ENCODE measurements at places on chromosomes 12 and 14.

- no peak for DNase-seq
Measured at GRCh38 chr12:68446384-68446783, 114.2 kb upstream of the MDM1 start.

- DNase-seq: no peak
Measured at GRCh38 chr14:103111232-103111868, 11.9 kb upstream of the TNFAIP2 start.

DNA sequence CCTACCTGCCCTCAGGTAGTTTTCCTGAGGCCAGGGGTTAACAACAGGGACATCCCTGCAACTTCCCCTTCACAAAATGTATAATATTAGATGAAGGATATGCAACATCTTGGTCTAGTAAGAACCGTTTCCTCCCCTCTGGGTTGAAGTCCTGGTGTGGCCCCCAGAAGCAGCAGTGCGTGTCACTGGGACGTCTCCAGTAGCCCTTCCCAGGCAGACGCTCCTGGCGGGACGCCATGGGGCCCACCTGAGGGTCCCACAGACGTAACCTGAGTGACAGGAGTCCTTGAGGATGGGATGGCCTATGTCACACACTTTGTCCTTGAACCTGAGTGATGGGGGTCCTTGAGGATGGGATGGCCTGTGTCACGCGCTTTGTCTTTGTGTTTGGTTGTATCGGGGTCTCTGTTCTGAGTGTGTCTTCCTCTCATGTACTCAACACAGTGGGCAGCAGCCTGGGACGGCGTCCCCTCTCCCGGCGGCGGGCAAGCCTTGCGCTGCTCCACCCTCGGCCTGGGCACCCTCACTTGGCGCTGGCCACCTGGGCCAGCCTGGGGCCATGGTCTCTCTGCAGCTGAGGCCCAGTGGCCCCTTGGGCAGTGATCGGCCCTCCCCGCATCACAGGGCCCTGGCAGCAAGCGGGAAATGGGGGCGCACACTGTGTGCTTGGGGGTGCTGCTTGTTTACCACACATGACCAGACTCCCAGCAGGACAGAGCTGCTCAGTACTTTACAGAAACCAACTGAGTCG lies 14.3 kb upstream of the AMN start:
- no peak for DNase-seq

- no peak for DNase-seq
Measured at GRCh38 chr12:109679501-109680263, 33.9 kb upstream of the FAM222A start.

GRCh38 chr12:117444781-117445180 lies 83.4 kb upstream of the NOS1 start:
- no peak for DNase-seq

- no peak for DNase-seq
Measured at GRCh38 chr12:91538418-91538817, 355.8 kb upstream of the DCN start.

GRCh38 chr14:99616832-99617800 lies 13.1 kb upstream of the CCDC85C start:
- DNase-seq: no peak

- no peak for DNase-seq
Measured at GRCh38 chr14:96194657-96195431, 9.8 kb upstream of the BDKRB2 start.

DNA sequence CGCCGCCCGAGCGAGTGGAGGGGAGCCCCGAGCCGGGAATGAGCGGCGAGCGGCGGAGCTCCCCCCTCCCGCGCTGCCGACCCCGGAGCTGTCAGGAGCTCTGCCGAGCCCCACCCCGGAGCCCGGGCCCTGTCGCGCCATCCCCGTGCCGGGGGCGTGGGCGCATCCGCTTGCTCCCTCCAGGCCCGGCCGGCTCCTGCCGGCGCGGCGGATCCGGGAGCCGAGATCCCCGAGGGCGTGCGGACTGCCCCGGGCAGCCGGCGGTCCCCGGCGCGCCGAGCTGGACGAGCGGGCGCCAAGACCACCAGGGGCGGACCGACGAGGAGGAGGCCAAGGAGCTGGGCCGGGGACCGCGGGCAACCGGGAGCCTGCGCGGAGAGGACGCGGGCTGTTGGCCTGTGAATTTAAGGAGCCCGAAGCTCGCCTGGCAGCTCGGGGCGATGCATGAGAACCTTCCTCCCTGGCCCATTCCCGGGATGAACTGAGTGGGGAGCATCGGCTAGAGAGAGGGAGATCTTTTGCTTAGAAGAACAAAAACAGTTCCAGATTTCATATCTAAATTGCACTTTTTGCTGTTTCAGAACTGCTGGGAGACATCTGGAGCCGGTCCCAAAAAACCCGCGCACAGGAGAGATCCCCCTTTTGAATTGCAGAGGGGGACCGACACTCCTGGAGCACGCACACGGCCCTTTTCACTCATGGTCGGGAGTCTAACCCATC lies 2.0 kb downstream of the PTHLH start:
- no peak for DNase-seq

GRCh38 chr14:88829685-88830302 lies 5.3 kb downstream of the TTC8 start:
- no peak for DNase-seq

- DNase-seq: no peak
Measured at GRCh38 chr12:115648463-115648862, 629.0 kb downstream of the MED13L start.

DNA sequence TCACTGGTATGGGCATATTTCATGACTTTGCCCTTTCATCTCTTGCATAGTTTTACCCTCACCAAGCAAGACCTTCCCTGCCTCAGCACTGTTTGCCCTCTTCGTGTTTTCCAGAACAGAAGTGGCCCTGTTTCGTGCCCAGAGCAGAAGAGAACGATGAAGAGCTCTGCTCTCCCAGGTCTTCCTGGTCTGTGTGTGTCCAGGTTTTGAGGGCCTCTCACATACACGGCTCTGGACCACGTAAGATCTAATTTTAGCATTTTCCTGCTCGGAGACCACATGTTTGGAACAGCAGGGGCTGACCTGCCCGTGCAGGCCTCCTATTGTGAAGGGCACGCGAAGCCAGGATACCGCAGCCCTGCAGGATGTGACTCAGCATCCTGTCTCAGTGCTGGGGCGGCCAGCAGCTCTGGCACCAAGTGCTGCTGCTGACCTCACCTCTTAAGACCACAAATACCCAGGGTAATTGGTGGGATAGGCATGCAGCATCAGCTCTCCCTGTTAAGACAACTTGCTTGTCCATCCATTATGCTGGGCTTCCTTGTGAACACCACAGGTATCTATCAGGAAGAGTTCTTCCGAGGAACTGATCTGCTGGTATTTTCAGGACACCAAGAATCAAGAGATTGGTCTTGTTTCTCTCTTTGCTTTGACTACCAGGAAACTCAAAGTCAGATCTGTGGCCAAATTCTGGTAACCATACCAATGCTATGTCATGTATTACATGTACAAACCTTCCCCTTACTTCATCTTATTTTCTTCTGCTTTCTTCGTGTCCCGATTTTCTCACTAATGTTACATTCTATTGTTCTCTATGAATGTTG lies 19.0 kb downstream of the SSH1 start:
- no peak for DNase-seq

GRCh38 chr12:84641940-84642545 lies 270.6 kb downstream of the SLC6A15 start:
- DNase-seq: no peak

DNA sequence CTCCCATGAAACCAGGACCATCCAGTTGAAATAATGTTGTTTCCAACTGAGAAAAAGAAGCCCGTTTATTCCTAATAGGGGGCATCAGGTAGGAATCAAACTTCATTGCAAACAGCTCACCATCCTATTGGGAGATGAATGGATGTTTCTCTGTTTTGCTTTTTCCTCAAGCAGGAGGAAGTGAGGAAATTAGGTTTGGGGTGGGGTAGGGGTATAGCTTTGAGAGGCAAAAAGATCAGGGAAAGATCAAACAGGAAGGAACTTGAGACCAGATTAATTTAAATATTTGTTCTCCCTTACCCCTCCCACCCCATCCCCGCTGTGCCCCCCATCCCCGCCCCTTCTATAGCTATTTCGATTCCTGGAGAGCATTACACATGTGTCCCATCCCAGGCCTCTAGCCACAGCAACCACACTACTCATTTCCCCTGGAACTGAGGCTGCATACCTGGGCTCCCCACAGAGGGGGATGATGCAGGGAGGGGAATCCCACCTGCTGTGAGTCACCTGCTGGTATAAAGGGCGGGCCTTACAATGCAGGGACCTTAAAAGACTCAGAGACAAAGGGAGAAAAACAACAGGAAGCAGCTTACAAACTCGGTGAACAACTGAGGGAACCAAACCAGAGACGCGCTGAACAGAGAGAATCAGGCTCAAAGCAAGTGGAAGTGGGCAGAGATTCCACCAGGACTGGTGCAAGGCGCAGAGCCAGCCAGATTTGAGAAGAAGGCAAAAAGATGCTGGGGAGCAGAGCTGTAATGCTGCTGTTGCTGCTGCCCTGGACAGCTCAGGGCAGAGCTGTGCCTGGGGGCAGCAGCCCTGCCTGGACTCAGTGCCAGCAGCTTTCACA lies at the start of gene IL23A:
Gene IL23A (plus strand): TSS at position 577 of the 850 bp plus-strand sequence. CDS start 161 bp downstream, at position 738.
- no peak for DNase-seq

- DNase-seq: no peak
Measured at GRCh38 chr12:95343461-95344230, 126.0 kb downstream of the VEZT start.

- no peak for DNase-seq
Measured at GRCh38 chr14:100077441-100077840, 12.2 kb downstream of the EVL start.

GRCh38 chr12:19683178-19683927 lies 244.1 kb downstream of the AEBP2 start:
- DNase-seq: no peak

DNA sequence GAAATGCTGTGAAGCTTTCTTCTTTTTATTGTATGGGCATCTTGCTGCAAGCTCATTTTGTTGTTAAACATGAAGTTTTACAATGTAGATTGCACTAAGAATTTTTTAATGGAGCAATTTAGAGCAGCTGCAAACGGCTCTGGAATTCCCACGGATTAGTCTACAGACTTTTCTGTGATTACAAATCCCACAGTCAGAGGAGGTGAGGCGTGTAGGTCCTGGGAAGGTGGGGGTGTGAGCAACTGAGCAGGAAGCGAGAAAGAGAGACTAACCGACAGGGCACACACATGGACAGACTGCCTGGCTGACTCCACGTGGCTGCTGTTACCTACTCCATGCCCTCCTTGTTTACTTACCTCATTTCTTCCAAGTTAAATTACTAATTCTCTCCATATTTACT lies 348.5 kb downstream of the NPAS3 start:
- no peak for DNase-seq

- DNase-seq: no peak
Measured at GRCh38 chr14:91225025-91225424, 19.5 kb downstream of the GPR68 start.

GRCh38 chr12:108564724-108565123 lies 2.3 kb downstream of the ISCU start:
- DNase-seq: no peak

- DNase-seq: no peak
Measured at GRCh38 chr12:124094188-124094587, 121.2 kb downstream of the ZNF664 start.

DNA sequence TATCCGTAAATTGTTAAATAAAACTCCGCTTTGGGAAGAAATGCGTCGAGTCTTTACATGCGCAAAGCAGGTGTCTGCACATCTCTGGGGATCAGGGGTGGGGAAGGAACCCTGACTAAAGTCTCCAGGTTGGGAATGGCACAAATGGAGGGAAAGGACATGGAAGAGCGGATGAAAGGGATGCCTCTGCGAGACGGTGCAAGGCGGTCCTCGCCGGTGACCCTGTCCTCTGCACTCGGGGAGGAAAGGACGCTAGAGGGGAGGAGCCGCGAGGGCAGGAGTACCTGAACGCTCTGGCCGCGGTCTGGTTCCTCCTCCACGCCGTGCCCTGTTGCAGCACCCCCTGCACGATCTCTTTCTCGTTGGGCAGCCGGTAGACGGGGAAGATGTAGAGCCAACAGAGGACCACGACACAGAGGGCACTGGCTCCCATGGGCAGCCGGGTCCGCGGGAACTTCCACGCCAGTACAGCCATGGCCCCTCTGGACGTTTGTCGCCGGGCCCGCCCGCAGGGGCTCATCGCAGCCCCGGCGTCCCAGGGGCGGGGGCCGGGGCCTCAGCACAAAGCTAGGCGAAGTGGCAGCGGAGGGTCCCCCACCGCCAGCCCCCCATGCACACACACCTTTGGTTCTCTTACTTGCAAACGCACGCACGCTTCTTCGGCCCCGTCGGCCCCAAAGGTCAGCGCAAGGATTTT lies 646 bp downstream of the ST8SIA1 start:
- DNase-seq: no peak

DNA sequence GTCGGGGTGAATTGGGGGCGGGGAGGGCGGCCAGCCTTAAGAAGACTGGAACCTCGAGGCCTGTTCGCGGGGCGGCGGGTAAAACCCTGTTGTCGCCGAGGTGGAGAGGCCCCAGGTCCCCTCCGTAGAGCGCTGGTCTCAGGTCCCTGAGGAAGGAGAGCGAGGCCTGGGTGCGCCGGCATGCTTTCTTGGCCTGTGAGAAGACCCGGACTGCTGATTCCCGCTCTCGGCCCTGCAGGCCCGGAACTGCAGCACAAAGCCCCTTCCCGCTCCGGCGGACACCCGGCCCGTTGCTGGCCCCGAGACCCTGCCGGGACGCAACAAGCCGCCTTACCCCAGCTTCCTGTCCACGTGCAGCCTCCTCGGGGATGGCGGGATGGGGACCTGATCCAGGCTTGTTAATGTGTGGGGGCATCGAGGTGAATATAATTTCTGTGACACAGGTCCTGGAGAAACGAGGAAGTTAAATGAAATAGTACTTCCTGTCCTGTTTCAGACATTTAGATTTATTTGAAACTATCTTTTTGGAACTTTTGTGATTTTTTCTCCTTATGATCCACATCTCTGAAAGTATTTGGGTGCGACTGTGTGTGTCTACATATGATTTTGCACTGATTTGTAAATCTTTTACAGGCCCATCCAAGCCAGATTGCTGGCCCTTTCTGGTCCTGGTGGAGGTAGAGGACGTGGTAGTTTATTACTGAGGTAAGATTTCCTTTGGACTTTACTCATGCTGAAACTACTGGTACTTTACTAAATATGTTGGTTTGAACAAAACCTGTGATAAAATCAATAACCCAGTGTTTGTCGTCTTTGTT lies 600 bp downstream of the PNN start:
- no peak for DNase-seq

DNA sequence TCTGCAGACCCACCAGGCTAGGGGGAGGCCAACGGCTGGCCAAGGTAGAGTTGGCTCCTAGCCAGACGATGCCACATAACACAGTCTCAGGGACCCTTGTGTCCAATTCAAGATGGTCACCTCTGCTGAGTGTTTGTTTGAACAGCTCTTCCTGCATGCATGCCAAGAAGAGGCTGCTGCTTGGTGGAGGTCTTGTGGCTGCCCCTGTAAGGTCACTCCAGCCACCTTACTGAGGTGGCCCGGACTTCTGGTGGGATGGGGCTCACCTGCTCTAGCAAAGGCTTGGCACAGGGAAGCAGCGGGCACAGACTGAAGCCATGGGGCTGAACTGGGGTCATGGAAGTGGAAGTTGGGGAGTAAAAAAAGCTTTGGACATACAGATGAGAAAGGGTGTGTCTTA lies 210.3 kb downstream of the GLT1D1 start:
- DNase-seq: no peak

GRCh38 chr14:89013098-89013504 lies 188.7 kb downstream of the TTC8 start:
- DNase-seq: no peak

GRCh38 chr12:14327711-14328110 lies 37.8 kb upstream of the ATF7IP start:
- DNase-seq: no peak
